Prostate gland (tissue), 2 donors: ENCODE measurements at places on chromosomes 4 and X. TPM values are rescaled to one million over a fixed set of nuclear protein-coding genes. Genes with fewer than 3 reads are reported as not detected.
A peak's percentile ranks its signal among the peaks of the same experiment; 100 is the strongest.

TKTL1 gene
- 113 TPM for total RNA-seq

DNA sequence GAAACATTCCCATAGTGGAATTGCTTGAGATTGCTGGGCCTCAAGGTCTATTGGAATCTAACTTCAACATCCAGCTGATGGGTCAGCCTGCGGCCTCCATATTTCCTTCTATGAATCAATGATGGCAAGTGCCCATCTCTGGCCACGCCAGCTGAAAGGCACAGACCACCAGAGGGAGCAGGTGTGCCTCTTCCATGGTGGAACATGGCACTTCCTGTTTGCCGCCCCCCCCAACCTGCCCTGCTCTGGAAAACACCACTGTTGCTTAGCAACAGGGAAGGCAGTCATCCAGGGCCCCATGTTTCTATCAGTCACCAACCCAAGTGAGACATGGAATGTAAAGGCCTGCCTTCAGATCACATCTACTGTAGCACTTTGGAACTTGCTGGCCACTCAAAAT, 11.6 kb downstream of the PAGE4 start:
- peak; percentile 36 for DNase-seq
- no peaks in the 10 kb centered on the region for H3K36me3 ChIP-seq
- H3K4me3 ChIP-seq: no peak overlapping the region

DNA sequence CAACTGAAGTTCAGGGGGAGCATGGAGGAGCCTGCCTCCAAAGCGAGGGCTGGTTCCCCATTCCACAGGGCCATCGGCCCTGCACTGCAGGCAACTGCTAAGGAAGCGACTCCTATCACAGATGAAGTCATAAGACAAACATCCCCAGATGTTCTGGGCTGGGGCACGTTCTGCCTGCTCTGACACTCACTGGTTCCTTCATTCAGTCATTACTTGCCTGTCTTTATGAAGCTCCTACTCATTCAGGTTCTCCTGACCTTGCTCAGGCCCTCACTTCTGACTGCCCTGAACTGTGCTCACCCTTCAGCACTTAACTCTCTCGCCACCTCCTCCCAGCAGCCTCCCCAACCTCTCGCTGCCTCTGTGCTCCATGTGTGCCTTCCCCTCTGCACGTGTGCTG, 2.5 kb upstream of the SLC2A9 start:
- no peaks in the 10 kb centered on the region for H3K36me3 ChIP-seq
- H3K4me1 ChIP-seq: peaks cover 7% of the 10 kb centered on the region
- no peak overlapping the region for H3K27ac ChIP-seq
- DNase-seq: no peak
- no peaks in the 10 kb centered on the region for H3K27me3 ChIP-seq

DNA sequence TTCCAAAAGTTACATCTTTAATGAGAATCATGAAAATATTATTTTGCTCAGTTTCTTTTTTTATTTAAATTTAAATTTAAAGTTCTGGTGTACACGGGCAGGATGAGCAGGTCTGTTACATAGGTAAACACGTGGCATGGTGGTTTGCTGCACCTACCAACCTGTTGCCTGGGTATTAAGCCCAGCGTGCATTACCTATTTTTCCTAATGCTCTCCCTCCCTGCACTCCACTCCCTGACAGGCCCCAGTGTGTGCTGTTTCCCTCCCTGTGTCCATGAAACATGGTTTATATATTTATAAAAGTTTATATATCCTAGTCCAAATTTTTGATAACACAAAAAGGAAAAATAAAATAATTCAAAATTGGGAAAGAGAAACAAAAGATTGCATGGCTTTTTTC, 4.0 kb downstream of the AFP start:
- no peaks in the 10 kb centered on the region for H3K4me1 ChIP-seq
- DNase-seq: no peak
- H3K27me3 ChIP-seq: peaks cover 3% of the 10 kb centered on the region
- H3K4me3 ChIP-seq: no peak overlapping the region
- no peaks in the 10 kb centered on the region for H3K36me3 ChIP-seq

- no peaks in the 10 kb centered on the region for H3K36me3 ChIP-seq
- DNase-seq: no peak
- no peak overlapping the region for H3K27ac ChIP-seq
Observed at GRCh38 chr4:31851946-31852345, 1131.8 kb downstream of the PCDH7 start.
